ENCODE measurements at places on chromosomes 4 and X.

DNA sequence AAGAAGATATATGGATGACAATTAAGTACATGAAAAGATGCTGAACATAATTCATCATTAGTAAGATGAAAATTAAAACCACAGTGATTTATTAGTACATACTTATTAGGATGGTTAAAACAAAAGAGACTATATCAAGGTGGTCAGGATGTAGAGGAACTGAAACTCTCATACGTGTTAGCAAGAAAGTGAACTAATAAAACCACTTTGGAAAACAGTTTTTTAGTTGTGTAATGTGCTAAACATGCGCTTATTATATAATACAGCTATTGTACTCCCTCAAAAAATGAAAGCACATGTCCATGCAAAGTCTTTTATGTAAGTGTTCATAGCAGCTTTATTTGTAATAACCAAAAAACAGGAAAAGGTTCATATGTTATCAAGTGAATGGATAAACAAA lies 89.9 kb upstream of the KCTD8 start:
- DNase-seq, result no peak

DNA sequence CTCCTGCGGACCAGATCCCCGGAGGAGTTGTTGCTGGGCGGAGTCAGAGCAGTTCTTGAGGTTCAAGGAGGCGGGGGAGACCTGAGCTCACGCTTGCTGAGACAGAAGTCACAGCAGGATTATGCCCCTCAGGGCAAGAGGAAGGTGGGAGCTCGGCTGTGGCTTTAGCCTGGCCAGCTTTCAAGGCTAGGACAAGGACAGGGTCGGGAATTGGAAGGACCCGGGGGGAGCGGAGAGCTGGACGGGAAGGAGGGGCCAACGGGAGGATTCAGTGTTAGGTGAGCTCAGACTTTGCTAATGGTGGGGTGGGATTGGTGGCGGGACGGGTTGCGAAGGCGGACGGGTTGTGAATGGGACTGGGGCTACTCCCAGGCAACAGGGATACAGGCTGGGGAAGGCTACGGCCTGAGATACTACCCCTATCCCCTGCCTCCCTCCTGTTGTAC lies at the start of gene RIBC1:
TSS of gene RIBC1 (plus strand) at position 13 of the 446 bp plus-strand sequence. CDS start 3,404 bp downstream, outside the sequence.
- peak; percentile 81 for DNase-seq

DNA sequence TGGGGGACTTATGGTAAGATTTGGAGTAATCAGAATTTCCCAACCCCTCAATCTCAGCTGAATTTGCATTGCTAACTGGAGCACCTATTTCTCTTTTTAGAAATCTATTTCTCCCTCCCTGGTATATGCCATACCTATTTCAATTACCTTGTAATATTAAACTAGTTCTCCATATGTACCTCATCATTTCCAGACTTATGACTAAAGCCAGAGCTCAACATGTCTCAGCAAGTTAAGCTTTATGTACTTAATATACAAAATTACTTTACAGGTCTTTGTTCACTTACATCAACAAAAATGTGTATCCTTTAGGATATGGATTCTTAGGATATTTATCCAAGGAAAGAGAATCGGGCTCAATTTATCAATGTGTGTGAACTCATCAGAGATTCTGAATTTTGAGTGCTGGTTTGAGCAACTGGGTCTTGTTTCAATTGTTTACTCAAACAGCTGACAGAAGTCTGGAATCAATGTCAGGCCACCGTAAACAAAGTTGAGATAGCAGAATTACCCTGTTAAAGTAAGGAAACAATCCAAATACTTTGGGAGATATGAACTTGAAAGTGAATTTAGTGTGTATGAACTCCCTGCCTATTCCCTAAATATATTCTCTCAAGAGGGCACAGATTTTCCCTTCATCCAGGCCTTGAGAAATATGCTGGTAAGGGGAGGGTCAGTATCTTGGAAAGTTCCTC lies 199.6 kb downstream of the VEGFC start:
- DNase-seq, result no peak

DNA sequence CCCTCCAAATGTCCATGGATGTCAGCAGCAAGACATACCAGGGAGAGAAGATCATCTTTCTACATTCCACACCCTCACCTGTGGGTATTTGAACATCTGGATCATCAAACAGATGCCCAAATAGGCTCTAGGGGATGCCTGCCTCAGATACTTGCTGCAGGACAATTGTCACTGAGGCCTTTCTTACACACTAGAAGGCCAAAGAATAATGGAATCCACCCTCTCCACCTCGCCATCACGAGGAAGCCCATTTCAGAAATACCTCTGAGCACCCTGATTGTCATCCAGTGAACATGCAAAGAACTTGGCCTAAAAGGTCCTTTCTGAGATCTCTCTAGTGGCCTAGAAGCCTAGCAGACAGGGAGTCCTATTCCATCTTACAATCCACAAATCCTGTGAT lies 6.9 kb upstream of the KIAA1210 start:
- DNase-seq, result no peak

DNA sequence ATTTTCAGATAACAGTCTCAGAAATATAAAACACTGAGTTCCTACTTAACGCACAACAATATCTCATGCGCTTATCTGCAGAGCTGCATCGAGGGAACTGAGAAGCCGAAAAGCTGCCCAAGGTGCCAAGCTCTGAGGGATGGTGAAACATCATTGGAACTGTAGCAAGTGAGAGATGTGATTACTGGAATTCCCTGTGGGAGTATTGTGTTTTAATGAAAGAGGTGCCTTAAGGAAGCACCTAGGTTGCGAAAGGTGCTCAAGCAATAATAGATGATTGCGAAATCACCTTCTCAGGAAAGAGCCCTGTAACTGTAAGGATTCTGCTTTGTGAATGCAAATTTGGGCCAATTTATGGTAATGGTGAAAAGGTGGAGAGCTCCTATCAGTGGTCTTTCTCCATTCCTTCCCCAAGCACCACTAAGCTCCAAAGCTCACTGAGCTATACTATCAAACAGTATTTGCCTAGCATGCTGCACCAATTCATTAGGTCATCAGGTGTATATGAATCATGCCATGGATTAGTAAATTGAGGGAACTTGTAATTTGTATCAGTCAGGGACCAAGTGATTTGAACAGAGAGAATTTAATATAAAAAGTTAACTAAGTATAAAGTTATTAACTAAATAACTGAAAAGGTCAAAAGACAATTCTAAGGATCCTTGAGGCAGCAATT lies 59.0 kb upstream of the ATP8A1 start:
- no peak for DNase-seq

GRCh38 chrX:149230689-149231088 lies 274.4 kb downstream of the IDS start:
- DNase-seq, result no peak

DNA sequence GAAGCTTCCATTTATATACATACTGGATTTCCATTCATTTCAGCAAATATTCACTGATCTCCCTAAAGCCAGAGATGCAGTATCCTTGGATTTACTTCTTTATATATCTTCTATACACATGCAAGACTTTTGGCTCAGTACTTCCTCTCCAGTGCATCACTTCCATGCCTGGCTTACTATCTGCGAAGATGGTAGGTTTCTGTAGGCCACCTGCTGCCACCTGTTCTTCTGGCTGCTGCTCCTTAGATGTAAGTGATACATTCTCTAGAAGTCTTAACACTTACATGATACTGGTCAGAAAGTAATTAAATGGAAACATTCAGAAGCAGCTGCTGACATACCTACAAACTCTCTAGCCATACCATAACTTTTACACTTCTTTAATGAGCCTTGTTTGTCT lies 48.9 kb downstream of the TBC1D9 start:
- no peak for DNase-seq

GRCh38 chr4:159823743-159824142 lies 720.9 kb downstream of the RAPGEF2 start:
- DNase-seq, result no peak

DNA sequence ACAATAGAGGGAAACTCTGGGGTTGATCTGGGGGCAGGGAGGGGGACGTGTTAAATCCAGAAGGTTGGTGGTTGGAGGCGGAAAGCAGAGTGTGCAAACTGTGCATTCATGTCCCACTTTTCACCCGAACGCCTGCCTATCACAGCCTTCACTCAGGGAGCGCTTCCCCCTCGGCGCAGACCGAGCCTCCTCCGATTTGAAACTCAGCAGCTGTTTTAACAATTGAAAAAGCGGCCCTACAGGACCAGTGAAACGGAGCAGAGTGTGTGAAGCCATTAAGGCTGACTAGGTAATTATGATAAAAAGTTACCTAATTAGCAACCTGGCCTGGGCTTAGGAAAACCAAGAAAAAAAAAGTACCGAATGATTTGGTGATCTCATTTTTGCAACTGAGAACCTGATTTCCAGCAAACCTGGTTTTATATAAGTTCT lies 685 bp upstream of the NDNF start:
- peak; percentile 28 for DNase-seq

- no peak for DNase-seq
Measured at GRCh38 chr4:108029016-108029720, 39.5 kb downstream of the HADH start.

GRCh38 chr4:86178211-86178610 lies 181.6 kb downstream of the MAPK10 start:
- no peak for DNase-seq

- no peak for DNase-seq
Measured at GRCh38 chr4:121698236-121698671, 1.5 kb upstream of the ANXA5 start.

GRCh38 chr4:141132072-141132708 lies 1.1 kb downstream of the RNF150 start:
- DNase-seq, result no peak
